Activated T-helper 1 cell treated with anti-CD3 and anti-CD28 coated beads, Interleukin-12 subunit alpha, Interleukin-12 subunit beta, Interleukin-2, Interleukin-4 antibody, amounts not matched to agents 30 ng/mL and 10 ng/mL and 1 ng/mL, durations not matched to agents 14 hours and 24 hours and 36 hours (primary cell): ENCODE measurements at places on chromosomes 1 and 21. TPM values are rescaled to one million over a fixed set of nuclear protein-coding genes. Genes with fewer than 3 reads are reported as not detected.

The HPDL gene
- total RNA-seq = 31.0 and 34.8 TPM in 2 replicates

- DNase-seq = peak; percentile 9
These were observed 631.8 kb downstream of the AJAP1 start for GRCh38 chr1:5286244-5286643.

DNA sequence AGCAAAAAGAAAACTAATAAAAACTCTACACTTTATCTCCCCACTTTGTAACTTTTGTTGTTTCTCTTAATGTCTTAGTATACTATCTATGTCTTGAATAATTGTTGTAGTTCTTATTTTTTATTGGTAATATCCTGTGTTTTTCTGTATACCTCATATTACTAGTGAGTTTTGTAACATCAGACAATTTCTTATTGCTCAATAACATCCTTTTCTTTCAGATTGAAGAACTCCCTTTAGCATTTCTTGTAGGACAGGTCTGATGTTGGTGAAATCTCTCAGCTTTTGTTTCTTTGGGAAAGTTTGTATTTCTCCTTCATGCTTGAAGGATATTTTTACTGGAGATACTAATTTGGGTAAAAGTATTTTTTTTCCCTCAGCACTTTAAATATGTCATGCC lies 79.8 kb upstream of the LRRC8B start:
- no peak for DNase-seq

The VHLL gene
- total RNA-seq = 0.56 TPM in 1 of 2 replicates, not detected in the other

- DNase-seq = no peak
These were observed 37.4 kb downstream of the VANGL1 start for GRCh38 chr1:115679141-115679611.

GRCh38 chr1:37998913-37999429 lies 6.3 kb downstream of the FHL3 start:
- no peak for DNase-seq

The SNX7 gene
- total RNA-seq = not detected in 2 replicates

- DNase-seq = no peak
These were observed 63.2 kb downstream of the PGBD5 start for GRCh38 chr1:230362949-230363348.

DNA sequence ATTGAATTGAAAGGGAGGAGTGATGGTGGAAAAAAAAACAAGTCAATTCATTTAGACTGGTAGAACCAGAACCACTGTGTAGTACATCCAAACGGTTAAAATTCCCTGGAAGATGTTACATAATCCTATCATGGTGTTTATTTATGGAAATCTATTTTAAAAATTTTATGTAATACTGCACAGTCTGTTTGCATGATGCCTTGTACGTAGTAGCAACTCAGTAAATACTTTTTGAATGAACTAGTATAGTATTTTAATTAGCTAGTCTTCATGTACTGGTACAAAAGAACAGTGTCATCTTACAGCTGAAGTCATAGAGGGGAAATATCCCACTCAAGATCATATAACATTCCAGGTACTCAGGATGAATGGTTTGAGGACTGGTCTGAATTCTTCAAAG lies 27.0 kb upstream of the IER5 start:
- no peak for DNase-seq

The ASTN1 gene
- total RNA-seq = not detected in 2 replicates

DNA sequence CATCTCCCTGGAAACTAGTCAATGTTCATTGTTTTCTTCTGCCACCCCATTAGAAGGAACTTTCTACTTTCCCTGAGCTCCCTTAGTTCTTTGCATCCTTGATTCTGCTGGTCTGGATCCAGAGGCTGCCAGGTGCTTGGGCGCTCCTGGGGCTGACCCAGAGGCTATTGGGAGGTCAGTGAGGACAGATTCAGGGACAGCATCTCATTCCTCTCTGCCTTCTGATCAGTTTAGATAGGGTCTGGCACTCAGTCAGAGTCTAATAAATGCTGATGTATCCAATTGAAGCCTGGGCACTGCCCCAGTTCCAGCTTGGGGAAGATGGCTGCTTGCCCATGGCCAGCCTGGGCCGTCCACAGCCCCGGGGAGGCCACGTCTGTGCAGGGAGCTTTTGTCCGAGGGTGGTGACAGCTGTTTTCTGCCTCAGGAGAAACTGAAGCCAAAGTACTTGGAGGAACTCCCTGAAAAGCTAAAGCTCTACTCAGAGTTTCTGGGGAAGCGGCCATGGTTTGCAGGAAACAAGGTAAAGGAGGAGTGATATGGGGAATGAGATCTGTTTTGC lies 2.3 kb downstream of the GSTM1 start:
- DNase-seq = no peak

The TMEM52 gene
- 0.99 and 1.5 TPM in 2 replicates for total RNA-seq

GRCh38 chr21:41877901-41878830 lies 978 bp downstream of the PRDM15 start:
- DNase-seq = no peak

The CLCA1 gene
- total RNA-seq = not detected in 2 replicates

DNA sequence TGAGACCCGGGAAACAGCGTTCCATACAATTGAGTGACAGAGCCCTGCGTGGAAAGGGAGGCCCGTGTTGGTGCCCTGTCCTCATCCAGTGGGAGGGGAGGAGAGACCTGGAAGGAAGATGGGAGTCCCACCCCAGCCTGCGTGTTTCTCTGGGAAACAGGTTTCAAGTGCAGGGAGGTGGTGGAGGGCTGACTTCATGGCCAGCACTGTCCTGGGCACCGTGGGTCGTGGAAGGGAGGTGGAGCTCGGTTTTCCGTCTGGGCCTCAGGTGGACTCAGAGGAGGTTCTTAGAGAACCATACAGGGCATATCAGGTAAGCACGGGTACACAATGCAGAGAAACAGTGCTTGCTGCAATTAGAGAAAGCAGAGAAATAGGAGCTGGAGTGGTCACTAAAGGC lies 222.6 kb downstream of the CAMTA1 start:
- DNase-seq = no peak

The TIE1 gene
- total RNA-seq = 0.36 and 0.64 TPM in 2 replicates

DNA sequence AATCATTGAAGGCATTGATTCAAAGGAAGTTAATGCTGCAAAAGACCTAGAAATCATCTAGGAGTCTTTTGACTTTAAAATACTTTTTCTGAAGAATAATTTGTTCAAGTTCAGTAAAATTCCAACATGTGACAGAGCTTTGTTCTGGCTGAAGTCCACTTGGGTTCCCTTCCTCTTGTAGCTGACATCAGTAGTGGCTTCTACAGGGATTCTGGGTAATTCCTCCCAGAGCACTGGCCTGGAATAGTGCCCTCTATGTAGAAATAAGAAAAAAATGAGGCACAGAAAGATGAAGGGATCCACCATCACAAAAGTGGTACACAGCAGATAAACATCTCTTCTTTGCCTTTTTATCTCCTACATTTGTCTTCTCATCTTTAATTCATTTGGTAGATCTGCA lies 548.1 kb downstream of the LTN1 start:
- no peak for DNase-seq

- DNase-seq = no peak
These were observed 19.8 kb downstream of the MIIP start for GRCh38 chr1:12039164-12039525.

DNA sequence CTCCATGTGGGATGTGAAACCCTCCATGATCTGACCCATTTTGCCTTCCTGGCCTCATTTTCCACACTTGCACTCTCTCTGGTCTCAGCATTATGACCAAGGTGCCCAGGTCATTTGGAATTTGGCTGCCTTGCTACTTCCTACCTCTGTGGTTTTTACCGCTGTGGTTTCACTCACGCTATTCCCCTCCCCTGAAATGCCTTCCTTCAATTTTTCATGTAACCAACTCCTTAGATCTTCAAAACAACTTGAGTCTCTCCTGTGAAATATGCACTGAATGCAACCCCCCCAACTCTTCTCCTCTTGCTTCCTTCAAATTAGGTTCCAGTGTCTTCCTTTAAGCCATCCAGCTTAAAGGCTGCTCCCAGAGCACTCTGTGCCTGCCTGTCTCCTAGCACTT lies 50.1 kb downstream of the PHC2 start:
- no peak for DNase-seq

- DNase-seq = no peak
These were observed 54.5 kb upstream of the RAP1A start for GRCh38 chr1:111565079-111565478.

DNA sequence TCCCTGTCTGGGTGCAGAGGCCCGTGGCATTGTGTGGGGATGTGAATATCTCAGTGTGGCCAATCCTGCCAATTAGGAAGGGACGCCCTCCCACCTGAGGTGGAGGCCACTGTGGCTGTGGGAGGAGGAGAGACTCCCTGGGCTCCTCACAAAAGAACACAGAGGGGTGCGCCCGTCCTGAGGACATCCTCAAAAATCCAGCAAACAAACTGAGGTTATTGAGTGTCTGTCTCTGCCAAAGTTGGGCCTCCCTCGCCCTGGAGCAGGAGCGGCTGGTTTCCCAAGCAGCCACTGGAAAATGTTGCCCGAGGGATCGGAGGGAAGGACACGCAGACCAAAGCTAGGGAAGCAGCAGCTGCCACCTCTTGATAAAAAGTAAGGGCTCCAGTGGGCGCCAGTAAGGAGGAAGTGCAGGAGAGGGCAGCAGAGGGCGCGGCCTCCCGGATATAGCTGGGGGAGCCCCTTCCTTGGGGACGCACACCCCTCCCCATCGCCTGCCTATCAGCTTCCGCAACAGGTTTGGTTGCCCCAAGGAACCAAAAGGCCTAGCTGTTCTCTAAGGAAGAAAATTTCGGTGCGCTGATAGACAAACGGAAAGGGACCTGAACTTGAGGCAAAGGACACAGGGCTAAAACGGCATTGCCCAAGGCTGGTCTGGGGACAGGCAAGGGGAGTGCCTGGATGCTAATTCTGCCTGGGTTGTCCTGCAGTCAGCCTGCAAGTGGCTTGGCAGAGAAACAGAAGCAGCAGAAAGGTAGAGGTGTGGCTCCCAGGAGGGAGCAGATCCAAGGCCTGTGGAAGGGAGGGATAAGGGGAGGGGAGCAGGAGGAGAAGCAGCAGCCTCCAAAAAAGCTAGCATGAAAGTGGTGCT lies 1.7 kb upstream of the GRIK3 start:
- no peak for DNase-seq

- no peak for DNase-seq
These were observed 25.7 kb downstream of the CRYAA start for GRCh38 chr21:43194303-43195120.

- DNase-seq = no peak
These were observed 16.8 kb downstream of the ATP2B4 start for GRCh38 chr1:203643213-203644045.

The TRIM45 gene
- 1.1 and 1.3 TPM in 2 replicates for total RNA-seq

- no peak for DNase-seq
These were observed 59.2 kb downstream of the VCAM1 start for GRCh38 chr1:100778748-100779147.

DNA sequence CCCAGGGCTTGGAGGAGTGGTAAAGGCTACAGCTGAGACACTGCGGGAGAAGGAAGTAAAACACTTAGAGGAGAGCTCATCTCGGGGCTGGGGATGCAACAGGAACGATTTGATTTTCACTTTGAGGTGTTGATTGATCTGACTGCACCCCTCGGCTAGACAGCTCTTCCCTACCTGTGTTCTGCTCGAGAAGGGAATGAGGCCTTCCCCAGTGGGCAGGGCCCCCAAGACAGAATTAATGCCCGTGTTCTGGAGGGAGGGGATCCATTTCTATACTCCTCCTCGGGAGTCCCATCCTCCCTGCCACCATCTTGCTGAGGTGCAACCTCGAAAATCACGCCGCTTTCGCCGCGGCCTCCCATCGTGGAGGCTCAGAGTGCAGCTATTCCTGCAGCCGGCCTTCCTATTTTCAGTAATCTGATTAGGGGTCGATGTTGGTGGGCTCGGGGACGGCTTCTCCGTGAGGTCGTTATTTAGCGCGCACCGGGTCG lies 2.4 kb downstream of the ATP2B4 start:
- DNase-seq = no peak

The LIN28A gene
- not detected in 2 replicates for total RNA-seq

The TNFRSF14 gene
- total RNA-seq = 207 and 215 TPM in 2 replicates

GRCh38 chr1:32247983-32248889 lies 1.2 kb downstream of the FAM167B start:
- peak; percentile 73 for DNase-seq

DNA sequence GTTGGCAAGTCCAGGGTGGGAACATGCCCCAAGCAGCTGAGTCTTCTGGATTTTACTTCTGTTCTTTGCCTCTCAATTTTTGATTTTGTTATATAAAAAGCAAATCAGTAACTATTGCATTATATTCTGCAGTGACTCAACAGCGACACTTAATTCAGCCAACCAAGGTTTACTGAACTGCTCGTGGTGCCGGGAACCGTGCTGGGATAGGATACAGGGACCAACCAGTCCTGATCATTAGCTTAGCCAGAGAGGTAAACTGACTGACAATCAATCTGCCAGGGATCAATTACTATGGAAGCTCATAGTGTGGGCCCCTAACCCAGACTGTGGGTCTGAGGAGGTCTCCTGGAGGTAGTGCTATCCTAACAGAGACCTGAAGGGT lies 68.4 kb upstream of the ZNF281 start:
- DNase-seq = no peak

DNA sequence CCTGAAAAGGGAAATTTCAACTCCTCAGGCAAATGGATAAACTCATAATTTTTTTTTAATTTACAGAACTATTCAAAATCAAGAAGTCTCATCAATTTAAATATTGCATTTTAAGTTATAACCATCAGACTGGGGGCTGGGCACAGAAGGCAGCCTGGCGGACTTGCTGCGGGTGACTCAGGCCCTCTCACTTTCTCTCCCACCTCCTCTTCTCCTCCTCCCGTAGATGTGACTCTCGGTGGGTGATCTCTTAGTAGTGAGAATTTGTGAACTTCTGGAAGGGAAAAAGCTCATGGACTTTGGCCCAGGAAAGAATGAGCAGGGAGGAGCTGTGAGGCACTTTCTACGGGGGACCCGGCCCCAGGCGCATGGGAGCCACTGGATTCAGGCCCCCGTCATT lies 32.9 kb downstream of the CLIC6 start:
- no peak for DNase-seq

DNA sequence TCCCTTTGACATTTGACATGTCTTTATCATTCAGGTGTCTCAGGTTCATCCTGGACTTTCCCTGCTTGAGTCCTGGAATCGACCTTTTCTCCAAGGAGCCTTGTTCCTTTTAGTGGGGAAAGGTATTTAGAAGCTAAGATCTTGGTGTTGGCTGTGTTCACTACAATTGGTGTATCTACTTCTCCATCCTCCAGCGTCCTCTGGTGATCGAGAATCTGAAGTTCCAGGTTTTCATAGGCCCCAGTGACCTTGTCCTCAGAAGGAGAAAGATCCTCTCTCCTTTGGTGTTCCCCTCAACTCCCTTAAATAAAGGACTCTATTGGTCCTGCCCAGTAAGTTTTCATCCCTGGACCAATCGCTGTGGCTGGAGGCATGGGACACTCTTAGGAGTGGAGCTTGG lies 22.1 kb downstream of the MROH7 start:
- no peak for DNase-seq
